ENCODE measurements at places on chromosomes 16 and 17.

DNA sequence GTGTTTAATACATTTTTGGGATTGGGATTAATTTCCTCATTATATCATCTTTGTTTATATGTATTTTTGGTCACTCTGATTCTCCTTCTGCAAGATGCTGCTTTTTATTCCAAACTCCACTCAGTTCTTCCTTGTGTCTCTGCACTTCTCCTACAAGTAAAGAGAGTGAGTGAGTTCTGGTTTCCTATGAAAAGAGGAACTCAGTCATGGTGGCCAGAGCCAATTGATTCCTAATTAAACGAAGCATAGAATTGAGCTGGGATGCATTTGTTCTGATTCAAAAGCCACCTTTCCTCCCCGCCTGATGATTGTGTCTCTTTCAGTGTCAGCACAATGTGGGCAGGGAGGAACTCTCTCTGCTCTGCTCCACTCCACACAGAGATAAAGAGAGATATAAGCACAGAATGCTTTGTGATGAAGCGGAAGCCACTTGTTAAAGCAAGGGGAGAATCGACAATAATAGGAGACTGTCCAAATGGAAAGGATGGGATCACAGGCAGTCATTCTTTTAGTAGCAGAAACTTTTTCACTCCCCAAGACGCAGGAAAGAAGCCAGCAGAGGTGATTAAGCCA is 121.3 kb upstream of the GOT2 start:
- no peak for DNase-seq

DNA sequence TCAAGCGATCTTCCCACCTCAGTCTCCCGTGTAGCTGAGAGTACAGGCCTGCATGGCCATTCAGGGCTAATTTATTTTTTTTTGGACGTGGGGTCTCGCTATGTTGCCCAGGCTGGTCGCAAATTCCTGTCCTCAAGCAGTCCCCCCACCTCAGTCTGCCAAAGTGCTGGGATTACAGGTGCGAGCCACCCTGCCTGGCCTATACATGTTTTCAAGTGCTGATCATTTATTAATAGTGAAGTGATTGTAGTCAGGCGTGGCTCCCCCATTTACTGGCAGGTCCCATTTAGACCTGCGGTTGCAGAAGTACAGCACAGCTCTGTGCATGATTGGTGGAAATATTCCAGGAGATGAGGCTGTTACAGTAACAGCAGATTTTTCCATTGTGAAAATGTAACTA is 8.4 kb downstream of the FOXK2 start:
- no peak for DNase-seq

GRCh38 chr17:42804918-42805367 is 6.3 kb downstream of the CNTD1 start:
- no peak for DNase-seq

DNA sequence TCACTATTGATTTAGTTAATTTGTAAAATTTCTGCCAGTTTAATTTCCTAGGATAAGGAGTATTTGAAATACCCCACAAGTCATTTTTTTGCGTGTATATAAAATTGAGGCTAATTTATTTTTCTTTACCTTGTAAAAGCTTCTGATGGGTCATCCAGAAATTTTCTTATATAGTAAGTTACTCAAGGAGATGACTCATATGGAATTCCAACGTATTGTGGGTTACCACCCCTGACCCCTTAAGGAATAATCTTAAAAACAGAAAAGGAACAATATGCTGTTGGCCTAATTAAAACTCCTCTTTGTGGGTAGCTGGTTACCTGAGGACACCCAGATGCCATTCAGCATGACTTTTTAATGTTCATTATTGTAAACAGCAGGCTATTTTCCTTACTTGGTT is 13.6 kb downstream of the HEATR6 start:
- no peak for DNase-seq

DNA sequence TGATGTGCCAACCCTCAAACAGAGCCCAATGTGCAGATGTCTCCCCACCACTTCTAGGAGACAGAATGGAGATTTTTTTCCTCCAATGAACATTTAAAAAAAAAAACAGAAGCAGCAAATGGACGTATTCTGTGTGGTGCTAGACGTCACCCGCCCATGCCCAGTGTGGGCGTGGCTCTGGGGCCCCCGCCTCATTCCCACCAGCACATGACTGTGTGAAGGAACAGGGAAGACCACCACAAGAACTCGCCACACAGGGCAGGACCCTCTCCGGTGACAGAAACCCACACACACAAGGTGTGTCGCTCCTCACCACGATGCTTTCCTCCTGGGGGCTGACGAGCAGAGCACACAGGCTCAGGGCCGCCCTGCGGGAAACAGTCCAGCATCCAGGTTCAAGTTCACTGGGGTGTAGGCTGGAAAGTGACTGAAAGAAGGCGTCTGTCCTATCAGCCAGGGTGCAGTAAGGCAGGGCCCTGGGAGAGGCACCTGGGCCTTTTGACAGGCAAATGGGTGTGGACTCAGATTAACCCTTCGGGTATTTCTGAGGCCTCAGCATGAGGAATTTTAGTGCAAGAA is 53.5 kb downstream of the KLHDC4 start:
- no peak for DNase-seq

DNA sequence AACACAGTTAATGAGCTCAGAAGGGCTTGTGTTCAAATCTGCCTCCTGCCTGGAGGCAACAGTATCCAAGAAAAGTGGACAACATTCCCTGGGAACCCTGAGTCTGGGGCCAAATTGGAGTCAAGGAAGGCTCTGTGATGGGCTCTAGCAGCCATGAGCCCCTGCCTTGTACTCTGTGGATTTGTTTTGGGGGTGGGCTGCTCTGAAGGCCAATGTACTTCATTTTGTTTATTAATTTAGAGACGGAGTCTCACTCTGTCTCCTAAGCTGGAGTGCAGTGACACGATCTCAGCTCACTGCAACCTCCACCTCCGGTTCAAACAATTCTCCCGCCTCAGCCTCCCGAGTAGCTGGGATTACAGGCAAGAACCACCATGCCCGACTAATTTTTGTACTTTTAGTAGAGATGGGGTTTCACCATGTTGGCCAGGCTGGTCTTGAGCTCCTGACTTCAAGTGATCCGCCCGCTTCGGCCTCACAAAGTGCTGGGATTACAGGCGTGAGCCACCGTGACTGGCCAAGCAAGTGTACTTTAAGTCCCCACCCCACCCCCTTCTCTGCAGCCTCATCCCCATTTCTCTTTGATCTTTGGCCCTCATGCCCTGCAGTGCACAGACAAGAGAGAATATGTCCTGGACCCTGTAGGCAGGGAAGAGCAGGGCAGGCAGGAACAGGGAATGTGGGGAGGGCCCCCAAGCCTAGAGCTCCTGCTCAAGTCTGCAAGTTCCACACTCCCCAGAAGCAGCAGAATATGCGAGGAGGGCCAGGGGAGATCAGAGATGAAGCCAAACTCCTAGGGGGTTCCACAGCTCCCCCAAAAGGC is 2.7 kb upstream of the GIP start:
- no peak for DNase-seq

DNA sequence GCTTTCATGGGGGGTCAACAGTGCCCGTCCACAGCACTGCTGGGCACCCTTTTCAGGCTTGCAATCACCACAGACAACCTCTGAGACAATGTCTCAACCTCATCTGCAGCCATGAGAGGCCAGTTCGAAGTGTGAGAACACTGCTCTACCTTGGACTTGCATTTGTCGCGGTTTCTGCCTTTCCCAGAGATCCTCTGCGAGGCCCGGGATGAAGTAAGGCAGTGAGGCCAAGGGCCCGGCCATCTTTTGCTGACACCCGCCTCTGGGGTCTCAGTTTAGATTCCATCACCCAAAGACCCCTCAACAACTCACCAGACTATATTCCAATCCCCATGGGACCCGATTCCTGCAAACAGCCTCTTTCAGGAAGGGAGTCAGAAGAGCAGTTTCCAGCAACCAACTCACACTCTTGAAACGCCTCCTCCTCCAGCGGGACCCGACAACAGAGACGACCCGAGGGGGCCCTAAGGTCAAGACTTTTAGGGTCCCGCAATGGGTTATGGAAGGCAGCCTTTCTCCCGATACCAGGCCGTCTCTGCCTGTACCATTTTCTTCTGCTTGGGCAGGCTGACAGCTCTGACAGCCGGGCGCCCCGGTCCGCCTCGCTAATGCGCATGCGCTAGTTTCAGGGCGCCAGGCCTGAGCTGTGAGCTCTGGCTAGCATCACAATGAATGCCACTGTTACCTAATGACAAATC is 576.0 kb downstream of the KCNJ18 start:
- DNase-seq = no peak

DNA sequence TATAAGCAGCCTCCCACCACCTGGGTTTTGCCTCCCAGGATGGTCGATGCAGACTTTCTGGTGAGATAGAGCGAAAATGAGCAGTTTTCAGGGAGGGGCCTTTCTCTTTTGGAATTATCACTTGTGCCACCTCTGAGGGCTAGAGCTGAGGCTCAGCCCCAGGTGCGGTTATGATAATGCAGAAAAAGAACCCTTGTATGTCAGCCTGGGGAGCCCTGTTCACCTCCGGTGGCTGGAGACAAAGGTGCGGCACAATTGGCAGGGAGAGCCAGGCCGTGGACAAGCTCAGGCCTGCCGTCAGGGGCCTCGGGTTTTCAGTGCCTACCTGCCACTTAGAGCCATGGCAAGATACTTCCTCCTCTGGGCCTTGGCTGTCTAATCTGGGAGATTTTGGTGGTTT is 4.4 kb downstream of the SCPEP1 start:
- no peak for DNase-seq

DNA sequence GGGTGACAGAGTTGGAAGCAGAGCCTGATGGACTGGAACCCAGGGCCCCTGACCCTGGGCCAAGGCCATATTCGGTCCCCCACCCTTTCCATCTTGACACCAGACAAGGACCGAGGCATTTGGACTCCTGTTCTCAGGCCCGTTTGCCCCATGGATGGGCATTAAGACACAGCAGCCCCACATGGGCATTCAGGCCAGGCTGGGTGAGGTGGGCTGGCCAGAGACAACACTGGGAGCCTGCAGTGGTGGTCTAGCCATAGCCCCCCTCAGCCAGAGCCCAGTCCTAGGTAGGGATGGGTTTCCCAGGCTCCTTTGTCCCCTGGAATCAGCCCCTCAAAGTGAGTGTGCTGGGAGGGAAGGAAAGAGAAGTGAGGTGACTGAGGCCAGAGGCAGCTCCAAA is 1.6 kb downstream of the PDK2 start:
- no peak for DNase-seq

- DNase-seq = no peak
Measured at GRCh38 chr17:80145076-80146075, 1.6 kb downstream of the EIF4A3 start.

DNA sequence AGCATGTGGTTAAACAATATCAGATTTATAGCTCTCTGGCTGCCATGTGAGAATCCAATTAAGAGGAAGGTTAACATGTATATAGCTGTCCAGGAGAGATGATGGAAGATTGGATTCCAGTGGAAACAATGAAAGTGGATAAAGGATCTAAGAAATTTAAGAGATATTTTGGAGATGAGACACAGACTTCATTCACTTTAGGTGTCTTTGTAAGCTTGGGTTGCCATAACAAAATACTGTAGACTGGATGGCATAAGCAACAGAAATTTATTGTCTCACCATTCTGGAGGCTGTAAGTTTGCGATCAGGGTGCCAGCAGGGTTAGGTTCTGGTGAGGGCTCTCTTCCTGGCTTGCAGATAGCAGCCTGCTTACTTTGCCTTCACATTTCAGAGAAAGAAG is 155.9 kb upstream of the MYOCD start:
- no peak for DNase-seq

- DNase-seq = no peak
Measured at GRCh38 chr16:31727553-31727952, 146.1 kb upstream of the ZNF267 start.

GRCh38 chr17:79836510-79836971 is 2.7 kb downstream of the CBX4 start:
- DNase-seq = no peak
